ENCODE measurements at places on chromosomes 1 and 21.

DNA sequence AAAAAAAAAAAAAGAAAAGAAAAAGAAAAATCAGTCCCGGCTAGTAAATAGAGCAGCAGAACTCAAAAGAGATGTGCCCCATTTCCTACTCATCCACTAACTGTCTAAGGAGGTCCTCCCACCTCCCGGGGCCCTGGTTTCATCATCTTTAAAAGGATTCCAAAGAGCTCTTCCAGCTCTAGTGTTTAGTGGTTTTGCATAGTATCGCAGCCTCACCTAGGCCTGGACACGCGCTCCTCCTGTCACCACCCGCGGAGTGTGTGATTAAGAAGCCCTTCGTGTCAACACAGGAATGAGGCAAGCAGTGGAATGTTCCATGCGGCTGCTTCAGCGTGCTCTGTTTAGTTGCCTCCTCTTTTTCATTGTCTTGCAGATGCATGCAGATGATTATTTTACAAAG lies 49.0 kb downstream of the LBR start:
- peak; percentile 47 for DNase-seq

DNA sequence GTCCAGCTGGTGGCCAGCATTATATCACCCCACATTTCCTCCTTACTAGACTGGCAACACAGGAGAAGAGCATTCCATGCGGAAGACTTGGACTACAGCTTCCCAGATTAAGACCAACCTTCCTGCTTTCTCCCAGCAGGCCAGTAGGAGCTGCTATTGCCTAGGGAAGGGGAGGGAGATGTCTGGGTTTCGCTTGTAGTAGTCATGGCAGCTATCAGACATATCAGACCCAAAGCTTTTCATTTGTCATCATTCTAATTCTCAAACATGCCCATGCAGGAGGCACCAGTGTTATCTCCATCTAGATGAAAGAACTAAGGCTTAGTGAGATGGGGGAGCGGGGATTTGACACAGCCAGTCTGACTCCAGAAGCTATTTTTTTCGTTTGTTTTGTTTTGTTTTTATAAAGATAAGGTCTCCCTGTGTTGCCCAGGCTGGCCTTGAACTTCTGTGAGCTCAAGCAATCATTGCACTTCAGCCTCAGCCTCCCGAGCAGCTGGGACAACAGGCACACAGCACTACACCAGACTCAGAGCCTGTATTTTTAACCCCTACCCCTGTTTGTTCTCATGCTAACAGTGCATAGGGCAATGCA lies 4.5 kb downstream of the PLA2G2A start:
- peak; percentile 47 for DNase-seq

GRCh38 chr1:16458831-16459230 lies 18.3 kb downstream of the NECAP2 start:
- DNase-seq = no peak

GRCh38 chr1:248599396-248599795 lies 1.9 kb upstream of the OR2T10 start:
- DNase-seq = no peak

GRCh38 chr1:178412400-178412770 lies 84.4 kb downstream of the CLEC20A start:
- no peak for DNase-seq

DNA sequence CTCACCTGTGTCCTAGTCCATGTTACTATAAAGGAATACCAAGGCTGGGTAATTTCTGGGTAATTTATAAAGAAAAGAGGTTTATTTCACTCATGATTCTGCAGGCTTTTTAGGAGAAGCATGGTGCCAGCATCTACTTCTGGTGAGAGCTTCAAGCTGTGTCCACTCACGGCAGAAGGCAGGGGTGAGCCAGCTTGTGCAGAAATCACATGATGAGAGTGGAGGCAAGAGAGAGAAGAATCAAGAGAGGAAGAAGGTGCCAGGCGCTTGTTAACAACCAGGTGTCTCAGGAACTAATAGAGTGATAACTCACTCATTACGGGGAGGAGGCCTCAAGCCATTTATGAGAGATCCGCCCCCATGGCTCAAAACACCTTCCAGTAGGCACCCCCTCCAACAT lies 67.5 kb upstream of the CD34 start:
- DNase-seq = no peak

- no peak for DNase-seq
Measured at GRCh38 chr1:34711485-34711884, 43.4 kb upstream of the GJB5 start.

- no peak for DNase-seq
Measured at GRCh38 chr1:113124366-113124765, 51.4 kb downstream of the LRIG2 start.

GRCh38 chr1:204575221-204576190 lies 59.3 kb downstream of the MDM4 start:
- peak; percentile 52 for DNase-seq

GRCh38 chr1:25338986-25339385 lies 852 bp downstream of the TMEM50A start:
- DNase-seq = no peak

- no peak for DNase-seq
Measured at GRCh38 chr1:59552007-59552406, 255.1 kb downstream of the FGGY start.

DNA sequence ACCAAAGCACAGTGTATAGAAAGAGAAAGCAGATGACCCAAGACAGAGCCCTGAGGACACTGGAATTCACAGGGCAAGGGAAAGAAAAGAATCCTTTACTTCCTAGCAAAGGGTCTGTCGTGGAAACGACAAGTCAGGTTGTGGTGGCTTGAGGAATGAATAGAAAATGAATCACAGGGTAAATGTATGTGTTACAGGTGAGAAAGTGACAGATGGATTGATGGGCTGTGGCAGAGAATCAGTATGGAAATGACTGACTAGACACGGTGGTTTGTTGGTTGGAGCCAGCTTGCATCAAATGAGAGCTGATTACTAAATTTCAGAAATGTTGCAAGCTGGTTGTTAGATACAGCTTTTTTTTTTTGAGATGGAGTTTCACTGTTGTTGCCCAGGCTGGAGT lies 46.9 kb downstream of the PTP4A2 start:
- DNase-seq = no peak

DNA sequence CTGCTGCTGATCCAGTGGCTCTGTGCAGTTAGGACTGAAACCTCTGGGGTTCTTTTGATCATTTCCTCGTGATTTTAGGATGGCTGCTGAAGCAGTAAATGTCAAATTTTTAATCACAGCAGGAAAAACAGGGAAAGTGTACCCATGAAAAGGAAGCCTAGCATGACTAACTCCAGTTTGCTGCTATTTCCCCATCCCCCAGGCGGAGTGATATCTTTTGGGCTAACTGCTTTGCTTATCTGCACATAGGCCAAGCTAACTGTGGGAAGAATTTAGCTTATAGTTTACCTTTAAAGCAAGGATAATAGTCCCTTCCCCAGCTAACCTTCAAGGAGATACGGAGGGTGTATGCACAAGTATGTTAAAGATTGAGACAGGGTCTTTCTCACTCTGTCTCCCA lies 149.8 kb upstream of the TNR start:
- no peak for DNase-seq

DNA sequence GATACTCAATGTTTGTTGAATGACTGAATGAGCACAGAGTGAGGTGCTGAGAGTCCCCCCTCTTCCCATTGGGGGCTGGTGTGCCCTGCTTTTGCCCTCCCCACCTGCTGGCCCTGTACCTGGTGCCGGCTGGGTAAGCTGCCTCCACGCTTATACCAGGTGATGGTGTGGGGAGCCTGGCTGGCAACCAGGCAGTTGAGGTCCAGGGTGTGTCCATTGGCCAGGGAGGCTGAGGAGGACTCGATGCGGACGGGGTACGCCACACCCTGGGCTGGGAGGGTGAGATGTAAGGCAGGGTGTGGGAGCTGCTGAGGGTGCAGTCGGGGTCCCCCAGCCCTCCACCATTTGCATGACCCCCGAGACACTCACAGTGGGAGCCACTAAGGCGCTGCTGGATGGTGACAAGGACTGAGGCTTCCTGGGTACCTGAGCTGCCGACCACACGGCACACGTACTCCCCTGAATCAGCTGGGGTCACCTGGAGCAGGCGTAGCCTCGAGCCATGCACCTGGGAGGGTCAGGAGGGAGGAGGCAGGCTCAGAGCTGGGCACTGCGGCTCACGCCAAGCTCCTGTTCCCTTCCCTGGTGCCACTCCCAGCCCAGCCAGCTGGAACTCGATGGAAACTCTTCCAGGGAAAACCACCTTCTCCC lies 36.6 kb downstream of the LDLRAD2 start:
- no peak for DNase-seq

GRCh38 chr1:180154325-180155181 lies at the start of gene QSOX1:
TSS of gene QSOX1 (plus strand) at chr1:180154869. CDS start at chr1:180154908, 39 bp downstream.
- peak; percentile 78 for DNase-seq

DNA sequence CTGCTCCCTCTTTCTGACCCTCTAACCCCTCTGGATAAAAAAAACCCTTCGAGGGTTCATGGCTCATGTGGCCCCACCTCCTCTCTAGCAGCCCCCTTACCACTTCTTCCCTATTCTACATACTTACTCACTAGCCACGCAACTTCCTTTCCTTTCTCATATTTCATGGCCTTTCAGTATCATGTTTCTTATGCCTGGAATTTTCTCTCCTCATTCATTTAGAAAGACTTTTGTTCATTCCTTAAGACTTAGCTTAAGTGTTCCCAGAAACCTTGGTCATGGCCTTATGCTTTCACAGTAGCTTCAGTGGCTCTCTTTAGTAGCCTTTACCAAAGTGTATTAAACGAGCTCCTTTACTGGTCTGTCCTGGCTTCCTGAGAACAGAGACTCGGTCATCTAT lies 6.1 kb downstream of the ACP6 start:
- no peak for DNase-seq

- DNase-seq = peak; percentile 70
Measured at GRCh38 chr1:111471012-111471411, 2.8 kb upstream of the C1orf162 start.

DNA sequence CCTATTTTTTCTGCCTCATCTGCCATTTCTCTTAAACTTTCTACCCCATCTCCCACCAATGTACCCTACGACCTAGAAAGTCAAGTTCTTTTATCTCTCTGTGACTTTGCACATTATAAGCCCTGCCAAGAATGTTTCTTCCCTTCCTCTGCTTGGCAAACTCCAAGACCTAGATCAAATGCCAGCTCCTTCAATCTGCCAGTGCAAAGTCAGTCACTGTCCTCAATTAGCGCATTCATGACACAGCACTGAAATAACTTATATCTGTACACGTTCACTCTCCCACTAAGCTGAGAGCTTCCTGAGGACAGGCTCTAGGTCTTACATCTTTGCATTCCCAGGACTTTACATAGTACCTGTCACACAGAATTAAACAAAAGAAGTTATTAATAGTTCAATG lies 21.4 kb upstream of the LSM10 start:
- no peak for DNase-seq

GRCh38 chr1:209202830-209203532 lies 380.5 kb upstream of the CAMK1G start:
- no peak for DNase-seq

DNA sequence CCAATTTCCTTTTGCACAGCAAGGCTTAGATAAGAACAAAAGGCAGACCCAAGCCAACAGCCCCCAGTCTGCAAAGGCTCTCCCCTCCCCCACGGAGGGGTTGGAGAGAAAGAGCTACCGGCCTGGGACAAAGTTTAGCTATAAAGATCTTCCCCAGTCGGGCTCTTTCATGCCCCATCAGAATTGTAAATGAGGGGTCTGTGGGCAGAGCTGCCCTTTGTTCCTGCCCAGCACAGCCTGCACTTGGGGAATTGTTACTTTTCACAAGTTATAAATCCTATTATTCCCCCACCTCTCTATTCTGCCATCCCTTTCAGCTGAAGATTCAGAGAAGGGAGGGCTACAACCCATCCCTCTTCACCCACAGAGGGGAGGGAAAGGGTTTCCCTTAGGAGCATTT lies 3.5 kb downstream of the MYCL start:
- no peak for DNase-seq

DNA sequence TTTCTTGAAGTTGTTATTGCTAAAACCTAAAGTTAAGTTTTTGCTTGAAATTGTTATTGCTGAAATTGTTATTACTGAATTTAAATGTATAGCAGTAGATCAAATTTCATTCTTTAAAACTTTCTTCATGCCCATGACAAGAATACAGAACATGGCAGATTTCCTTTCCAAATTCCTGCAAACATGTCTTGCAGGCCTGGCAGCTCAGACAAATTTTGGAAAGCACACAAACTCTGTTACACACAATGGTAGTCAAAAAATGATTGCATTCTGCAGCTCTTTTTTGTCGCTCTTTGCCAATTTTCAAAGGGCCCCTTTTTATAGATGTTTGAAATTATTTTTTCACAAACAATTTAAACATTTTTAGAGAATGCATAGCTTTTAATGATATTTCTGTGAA lies 1292.3 kb upstream of the B3GALT2 start:
- DNase-seq = no peak

DNA sequence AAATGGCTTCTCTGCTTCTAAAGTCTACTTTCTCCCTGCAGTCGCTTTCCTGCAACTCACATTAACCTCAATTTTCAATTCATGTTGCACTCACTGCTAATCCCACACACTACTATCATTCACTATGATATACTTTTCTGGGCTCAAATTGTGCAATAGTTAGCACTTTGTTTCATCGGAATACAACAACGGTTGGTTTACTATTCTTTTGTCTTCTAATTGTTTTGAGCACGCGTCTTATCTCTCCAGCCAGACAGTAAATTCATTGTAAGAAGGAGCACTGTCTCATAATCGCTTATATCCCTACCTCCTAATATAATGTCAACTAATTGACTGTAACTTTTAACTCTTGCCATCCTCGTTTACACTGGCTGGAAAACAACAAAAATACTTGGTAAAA lies 3.9 kb upstream of the PALMD start:
- DNase-seq = no peak

DNA sequence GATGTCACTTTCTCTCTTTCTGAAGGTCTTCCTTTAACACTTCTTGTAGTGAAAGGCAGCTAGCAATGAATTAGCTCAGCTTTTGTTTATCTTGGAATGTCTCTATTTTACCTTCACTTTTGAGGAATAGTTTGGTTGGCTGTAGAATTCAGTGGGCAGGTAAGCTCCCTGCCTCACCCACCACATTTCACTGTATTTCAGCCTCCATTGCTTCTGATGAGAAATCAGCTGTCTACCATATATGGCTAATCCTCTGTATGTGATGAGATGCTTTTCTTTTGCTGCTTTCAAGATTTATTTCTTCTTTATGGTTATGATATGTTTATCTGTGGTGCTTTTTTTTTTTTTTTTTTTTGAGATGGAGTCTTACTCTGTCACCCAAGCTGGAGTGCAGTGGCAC lies 70.1 kb downstream of the MRPL39 start:
- DNase-seq = no peak

GRCh38 chr1:248752161-248753028 lies 3.2 kb downstream of the LYPD8 start:
- no peak for DNase-seq

DNA sequence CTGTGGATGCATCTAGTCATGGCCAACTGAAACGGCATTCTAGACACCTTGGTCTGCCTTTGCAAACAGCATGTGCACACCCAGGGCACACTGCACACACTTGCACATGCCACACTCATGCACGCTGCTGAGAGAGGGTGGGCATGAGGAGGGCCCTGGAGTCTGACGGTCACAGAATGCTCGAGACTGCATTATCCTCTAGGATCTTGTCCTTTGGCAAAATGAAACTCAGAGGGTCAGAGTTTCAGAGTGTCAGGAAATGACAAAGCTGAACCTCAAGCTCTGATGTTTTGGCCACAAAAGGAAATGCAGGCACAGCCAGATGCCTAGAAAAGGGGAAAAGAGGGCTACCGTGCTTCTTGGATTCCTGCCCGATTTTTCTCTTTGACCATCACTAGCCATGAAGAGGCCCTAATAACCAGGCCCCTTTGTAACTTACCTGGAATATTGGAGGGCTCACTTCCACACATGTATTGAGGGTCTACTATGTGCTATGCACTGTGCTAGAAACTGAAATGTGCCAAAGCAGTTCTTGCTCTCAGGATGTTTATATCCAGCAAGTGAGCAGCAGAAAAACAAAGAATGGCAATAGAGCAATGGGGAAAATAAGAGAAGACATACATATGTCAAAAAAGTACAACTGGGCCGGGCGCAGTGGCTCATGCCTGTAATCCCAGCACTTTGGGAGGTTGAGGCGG lies 65.4 kb downstream of the TOMM20 start:
- DNase-seq = no peak

Measured in lower leg skin (tissue), 4 donors.